ENCODE measurements at places on chromosomes 5 and 9.

DNA sequence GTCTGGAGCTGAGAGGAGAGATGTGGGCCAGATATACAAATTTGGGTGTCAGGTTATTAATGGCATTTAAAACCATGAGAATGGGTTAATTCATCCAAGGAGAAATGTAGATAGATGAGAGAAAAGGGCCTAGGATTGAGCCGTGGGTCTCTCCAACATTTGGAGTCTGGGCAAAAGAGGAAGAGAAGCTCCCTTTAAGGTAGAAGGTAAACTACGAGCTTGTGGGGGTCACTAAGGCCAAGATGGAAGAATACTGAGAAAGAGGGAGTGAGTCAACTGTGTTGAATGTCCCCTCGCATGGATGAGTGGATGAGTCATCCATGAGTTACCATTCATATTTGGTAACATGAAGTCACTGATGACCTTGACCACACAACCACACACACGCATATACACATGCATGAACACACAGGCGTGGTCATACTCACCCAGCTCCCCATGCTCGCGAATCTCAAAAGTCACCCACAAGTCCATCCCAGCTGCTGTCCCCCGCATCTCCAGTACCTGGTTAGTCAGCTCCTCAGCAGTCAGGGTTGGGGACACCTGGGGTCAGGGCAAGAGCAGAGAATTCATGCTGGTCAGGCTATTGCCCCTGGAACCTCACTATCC is 6.8 kb upstream of the FCHSD1 start:
- DNase-seq, result no peak

GRCh38 chr5:77186652-77187370 is 23.7 kb upstream of the PDE8B start:
- no peak for DNase-seq

- DNase-seq, result no peak
These were observed 39.8 kb upstream of the ALDH1B1 start for GRCh38 chr9:38352530-38353328.

GRCh38 chr9:113781381-113781780 is 94.7 kb upstream of the ZNF618 start:
- DNase-seq, result no peak

DNA sequence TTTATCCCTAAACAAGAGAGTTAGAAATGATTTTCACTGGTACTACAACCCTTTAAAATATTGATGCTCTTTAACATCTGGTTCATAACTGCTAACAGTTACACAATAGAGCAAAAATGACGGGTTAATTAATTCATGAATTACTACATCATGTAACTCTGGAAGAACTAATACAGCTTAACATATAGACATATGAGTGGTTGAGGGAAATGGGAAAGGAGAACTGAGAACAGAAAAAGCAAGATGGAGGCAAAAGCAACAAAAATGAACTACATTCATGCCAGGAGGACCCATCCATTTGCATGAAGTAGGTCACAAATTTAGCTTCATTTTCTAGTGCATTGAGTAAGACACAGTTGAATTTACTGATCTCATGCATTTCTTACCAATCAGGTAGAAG is 61.8 kb downstream of the C9 start:
- no peak for DNase-seq

DNA sequence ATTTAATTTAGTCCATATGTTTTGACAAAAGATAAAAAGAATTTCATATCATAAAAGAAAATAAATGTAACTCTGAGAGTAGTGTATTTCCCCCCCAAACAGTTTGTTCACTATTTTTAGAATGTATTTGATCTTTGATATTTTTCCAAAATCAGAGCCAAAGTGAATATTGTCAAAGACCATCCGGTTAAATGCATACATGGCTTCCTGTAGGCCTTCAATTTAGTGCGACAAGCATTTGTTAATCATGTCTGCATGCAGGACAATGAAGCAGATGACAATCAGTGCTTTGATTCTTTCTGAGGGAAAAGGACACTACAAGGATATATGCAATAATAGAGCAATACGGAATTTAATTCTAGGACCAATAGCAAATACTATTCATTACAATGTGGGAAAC is 79.8 kb downstream of the ACTBL2 start:
- DNase-seq, result no peak

GRCh38 chr9:89632192-89632733 is 27.5 kb downstream of the GADD45G start:
- no peak for DNase-seq

DNA sequence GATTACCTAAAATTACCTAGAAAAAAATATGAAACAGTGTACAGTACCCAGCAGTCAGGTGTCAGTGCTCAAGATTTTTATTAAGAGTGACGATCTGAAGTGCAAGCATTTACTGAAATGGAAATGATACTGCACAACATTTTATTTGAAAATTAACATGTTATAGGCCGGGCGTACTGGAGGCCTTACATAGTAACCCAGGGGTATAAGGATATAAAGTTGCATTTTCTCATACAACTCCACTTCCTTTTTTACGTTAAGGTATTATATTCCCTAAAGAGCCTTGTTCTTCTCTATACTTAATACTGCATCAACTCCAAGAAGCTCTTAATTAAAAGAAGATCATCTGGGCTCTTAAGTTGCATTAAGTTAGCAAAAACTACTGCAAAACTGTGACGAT is 3.3 kb downstream of the MAT2B start:
- DNase-seq, result no peak

- no peak for DNase-seq
These were observed 342.4 kb upstream of the GRIA1 start for GRCh38 chr5:153147891-153148623.

DNA sequence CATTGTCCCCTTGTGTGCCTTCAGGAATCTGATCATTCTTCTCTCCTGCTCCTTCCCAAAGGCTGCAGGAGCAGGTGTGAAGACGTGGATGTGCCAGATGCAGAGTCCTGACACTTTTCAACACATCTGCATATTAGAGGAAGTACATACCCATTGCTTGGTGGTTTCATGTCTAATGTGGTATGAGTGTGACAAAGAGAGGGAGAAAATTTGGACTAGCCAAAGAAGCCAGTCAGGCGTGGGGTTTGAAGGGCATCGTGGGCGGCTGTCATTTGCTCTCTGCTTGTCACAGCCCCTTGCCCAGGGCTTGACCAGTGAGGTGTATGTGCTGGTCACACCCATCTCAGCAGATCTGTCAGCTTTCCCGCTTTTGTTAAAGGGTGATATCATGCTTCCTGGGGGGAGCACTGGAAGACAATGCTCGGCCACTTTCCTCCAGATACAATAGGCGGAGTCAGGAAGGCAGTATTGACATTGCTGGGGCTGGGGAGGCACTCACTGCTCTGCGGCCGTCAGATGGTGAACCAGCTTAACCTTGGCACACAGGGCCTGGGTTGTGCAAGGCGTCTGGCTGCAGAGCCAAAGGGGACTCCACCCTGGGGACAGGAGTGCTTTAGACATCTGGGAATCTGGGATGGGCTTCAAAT is 8.6 kb downstream of the TEK start:
- no peak for DNase-seq

DNA sequence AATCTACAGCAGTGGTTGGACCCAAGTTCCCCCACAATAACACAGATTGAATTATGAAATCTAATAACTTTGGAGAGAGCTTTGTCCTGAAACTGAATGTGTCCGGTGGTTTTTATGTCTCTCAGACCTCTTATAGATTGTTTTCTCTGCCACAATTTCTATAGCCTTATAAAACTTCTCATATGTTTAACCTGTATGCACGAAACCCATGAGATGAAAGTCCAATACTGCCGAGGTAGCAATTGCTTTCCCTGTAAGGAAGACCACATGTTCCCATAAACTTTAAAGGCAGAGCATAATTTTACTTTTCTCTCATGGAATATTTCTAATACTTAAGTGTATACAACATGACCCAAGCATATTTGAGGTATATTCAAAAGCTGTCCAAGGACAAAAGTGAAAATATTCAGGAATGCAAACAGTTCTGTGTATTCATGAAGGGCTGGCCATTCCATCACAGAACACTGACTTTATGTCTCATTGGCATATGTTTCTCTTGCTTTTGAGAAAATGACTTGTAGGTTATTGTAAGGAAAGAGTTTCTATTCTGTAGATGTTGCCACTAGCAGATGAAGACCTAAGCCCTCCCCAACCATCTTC is 94.4 kb upstream of the TLE4 start:
- DNase-seq, result no peak

DNA sequence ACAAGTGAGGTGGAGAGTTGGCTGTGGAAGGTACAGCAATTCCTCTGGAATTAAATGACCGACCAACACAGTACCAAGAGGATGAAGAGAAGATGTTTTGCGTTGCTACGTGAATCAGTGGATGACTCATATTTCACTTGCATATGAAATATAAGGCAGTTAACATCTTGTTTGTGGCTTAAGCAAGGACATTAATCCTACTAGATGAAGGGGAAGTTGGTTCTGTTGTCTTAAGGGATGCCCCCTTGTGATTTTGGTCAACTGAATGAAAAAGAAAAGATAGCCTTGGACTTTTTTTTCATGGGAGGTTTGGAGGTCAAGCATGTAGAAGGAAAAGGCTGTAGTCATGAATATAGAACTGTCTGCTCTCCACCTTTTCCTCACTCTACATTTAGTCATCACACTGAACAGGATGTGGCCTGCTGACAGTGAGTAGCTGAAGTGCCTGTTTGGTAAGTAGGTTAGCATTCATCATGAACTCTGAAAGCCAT is 33.9 kb downstream of the VLDLR start:
- DNase-seq, result no peak

- DNase-seq, result no peak
These were observed 808 bp upstream of the MVB12B start for GRCh38 chr9:126325821-126326220.

DNA sequence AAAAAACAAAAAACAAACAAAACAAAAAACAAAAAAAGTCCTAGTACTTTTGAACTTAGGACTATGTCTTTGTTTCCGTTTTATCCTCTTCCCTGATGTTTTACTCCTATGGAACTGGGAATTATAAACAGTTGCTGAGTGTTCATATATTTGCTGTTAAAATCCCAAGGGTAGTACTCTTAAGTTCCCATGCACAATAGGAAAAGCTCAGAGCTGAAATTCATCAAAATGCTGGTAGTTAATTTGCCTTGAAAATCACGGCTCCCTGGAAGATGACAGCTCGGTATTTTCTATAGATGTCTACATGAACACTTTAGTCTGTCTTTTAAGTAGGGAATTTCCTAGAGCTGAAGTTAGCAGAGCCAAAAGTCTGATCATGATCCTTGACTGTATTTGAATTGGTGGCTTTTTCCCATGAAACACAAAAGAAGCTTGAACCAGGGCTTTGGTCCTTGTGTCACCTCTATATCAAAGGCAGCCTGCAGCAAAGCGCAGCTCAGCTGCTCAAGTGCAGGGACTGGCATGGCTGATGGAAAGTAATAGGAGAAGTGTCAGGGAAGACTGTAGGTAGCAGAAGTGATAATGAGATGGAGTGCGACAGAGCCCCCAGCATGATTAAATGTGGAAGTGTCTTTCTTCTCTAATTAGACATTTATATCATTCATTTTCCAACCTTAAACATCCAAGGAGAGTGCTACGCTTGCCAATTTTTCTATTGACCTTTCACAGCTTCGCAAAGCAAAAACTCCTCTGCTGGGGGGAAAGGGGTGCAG is 310.9 kb downstream of the TRIM36 start:
- DNase-seq, result no peak

GRCh38 chr5:2111569-2112105 is 228.9 kb upstream of the IRX4 start:
- no peak for DNase-seq

- no peak for DNase-seq
These were observed 22.0 kb upstream of the ANKRD34B start for GRCh38 chr5:80592105-80592504.

DNA sequence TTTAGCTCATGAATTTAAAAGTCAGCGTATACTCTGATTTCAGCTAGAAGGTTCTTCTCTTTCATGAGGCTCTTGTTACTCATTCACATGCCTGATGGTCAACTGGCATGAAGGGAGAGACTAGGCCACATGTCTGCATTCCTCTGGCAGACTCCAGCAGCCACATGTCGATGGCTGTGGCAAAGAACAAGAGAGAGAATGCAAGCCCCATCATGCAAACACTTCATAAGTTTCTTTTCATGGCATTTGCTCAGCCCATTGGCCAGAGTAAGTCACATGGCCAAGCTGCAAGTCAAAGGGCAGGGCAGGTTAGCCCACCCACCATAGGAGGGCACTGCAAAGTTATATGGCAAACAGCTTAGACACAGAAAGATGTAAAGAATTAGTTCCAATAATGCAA is 5.4 kb downstream of the KCNV2 start:
- no peak for DNase-seq

- no peak for DNase-seq
These were observed 14.7 kb downstream of the ITGA1 start for GRCh38 chr5:52802272-52802973.

DNA sequence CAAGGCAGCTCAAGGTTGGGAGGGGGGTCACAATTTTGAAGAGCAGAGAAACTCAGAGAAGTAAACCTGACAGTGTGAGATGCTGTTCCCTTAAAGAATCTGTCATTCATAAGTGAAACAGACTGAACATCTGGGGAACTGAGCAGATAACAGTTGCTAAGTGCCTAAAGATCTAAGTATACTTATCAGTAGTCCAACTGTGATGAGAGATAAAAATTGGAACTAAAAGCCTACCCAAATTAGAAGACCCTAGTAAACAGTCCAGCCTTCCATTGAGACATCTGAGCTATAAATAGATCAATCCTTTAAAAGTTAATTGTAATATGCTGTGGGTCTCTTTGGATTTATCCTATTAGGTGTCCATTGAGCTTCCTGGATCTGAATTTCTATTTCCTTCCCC is 692.8 kb upstream of the ZNF608 start:
- no peak for DNase-seq

GRCh38 chr9:100011062-100011681 is 87.6 kb downstream of the ERP44 start:
- no peak for DNase-seq

DNA sequence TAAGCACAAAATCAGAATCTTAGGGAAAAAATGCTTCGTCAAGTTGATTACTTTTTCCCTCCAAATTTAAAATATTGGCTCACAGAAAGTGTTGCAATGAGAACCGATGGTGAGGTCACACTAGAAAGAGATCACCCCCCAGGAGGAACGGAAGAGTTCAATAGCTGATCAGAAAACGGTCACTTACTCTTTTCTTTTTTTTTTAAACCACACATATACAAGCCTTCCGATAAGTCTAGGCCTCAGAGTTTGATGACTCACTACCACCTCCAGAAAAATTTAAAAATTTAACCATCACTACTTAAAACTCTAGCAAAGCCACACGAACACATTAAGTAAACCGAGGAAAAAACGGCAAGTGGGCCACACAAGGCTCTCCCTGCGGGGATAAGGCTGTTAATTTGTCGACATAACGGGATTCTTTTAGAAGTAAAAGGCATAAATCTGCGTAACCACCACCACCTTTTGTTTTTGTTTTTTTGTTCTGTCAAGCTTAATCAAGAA is 1.2 kb downstream of the SURF4 start:
- no peak for DNase-seq

GRCh38 chr5:120465436-120465961 is 1.4 kb downstream of the PRR16 start:
- DNase-seq, result no peak

DNA sequence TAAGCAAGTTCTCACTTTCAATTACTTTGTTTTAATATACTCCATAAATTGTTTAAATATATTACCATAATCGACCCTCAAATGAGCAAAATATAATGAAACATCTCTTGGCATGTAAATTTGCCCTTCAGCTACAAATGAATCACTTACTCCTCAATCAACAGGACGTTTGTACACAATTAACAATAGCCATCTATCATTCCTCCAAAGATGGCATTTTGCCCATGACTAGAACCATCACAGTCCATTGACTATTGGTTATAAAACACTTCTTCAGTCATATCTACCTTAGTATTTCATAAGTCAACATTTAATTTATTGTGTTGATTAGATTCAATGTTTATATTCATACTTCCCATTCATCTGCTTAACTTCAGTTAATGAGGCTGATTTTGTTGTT is 127.2 kb downstream of the CTNND2 start:
- DNase-seq, result no peak

Measured in stimulated activated CD4-positive, alpha-beta T cell treated with anti-CD3 and anti-CD28 coated beads, Interleukin-12 subunit alpha, Interleukin-12 subunit beta, amount 100 ng/mL, for 48 hours (primary cell).